ENCODE measurements at places on chromosomes 2 and 18.
A peak's percentile ranks its signal among the peaks of the same experiment; 100 is the strongest.

DNA sequence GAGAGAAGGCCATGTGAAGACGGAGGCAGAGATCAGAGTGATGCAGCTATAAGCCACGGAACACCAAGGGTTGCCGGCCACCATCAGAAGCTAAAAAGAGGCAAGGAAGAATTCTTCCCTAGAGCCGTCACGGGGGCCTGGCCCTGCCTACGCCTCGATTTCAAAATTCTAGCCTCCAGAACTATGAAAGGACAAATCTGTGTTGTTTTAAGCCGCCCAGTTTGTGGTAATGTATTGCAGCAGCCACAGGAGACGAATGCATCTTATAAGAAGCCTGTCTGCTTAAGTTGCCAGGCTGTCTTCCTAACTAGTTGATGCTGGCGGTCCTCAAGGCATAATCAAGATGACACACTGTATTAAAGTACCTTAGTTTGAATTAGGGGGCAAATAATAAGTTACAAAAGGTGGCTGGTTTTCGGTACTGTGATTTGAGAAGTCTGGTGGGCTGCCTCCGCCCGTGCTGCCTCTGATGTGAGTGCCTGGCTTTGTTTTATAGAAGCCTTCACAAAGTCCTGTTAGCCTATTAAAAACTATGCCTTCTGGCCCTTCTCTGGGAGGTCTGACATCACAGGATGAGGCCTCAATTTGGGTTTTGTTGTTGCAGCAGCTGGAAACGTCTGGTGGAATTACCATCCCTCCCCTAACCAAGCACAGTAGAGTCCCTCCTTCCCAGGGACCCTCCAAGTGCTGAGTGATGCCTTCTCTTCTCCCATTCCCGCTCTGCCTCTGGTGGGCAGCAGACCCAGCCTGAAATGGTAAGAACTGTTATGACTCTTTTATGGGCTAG lies 53.6 kb downstream of the SRD5A2 start:
- DNase-seq = no peak

DNA sequence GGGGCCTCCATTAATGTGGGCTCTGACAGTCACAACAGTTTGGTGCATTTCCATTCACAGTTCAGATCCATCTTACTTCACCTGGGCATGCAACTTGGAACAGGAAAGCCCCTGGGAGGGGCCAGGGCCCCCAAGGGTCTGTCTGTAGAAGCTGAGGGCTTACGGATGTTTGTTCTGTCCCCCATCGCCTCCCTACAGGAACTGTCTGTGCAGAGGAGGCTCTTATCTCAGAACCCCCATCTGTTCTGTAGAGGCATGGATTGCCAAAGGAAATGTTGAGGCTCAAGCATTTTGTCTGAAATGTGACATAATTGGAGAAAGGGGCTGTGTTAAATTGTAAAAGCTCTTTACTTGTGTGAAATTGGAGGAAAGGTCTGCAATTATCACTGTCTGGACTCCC lies 334.3 kb downstream of the CLIP4 start:
- DNase-seq = no peak

GRCh38 chr2:26330114-26330549 lies 15.8 kb upstream of the SELENOI start:
- peak; percentile 79 for DNase-seq

DNA sequence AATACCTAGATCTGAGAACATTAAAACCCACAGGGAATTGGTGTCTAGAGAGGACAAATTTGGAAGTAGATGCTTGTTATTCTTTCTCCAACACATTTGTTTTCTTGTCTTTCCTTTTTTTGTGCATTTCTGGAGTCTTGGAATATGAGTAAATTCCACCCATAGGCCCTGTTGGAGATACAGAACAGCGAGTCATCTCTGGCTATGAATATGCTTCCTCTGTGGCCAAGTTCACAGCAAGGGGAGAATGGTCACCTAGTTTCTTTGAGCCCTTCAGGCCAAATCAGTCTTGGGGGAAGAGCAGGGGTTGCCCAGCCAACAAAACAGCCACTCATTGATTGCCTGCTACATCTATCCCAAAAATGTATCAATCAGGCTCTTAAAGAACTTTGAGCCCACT lies 31.3 kb downstream of the SP140L start:
- DNase-seq = no peak

- DNase-seq = no peak
Measured at GRCh38 chr2:197167608-197168314, 142.8 kb downstream of the ANKRD44 start.

- DNase-seq = no peak
Measured at GRCh38 chr2:194182888-194183287, 1474.1 kb upstream of the SLC39A10 start.

- no peak for DNase-seq
Measured at GRCh38 chr2:44743473-44743872, 198.0 kb upstream of the SIX3 start.

- DNase-seq = no peak
Measured at GRCh38 chr2:124985270-124985669, 960.2 kb downstream of the CNTNAP5 start.

DNA sequence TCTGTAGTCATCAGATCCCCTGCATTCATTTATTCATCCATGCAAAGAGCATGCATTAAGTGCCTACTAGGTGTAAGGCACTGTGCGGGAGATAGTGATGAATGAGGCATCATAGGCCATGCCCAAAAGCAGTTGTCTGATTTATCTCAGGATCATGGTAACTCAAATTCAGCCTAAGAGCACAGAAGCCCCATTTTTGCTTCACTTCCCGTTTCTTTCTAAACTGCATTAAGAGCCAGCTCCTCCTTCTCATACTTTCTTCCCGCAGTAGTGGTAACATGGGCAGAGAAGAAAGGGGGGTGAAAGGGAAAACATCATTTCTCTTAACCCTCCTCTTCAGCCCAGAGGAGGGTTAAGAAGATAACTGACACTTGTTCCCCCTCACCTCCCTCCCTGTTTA lies 2.9 kb downstream of the GPR45 start:
- no peak for DNase-seq

DNA sequence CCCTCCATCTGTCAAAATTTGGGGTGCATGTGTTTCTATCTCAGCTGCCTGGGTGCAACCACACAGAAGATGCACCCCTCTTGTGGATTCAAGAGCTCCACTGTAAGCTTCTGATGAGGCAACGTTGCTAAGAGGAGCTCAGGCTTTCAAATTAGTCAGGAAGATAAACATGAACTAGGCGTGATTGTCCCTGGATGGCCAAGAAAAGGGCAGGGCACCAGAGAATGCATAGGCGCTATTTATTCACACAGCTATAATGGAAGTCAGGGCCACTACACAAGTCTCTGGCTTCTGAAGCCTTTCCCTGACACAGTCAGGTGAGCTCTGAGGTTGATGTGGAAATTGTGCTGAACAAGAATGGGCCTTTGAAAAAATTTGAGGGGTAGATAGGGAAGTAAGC lies 1466.0 kb upstream of the CELF4 start:
- DNase-seq = no peak

DNA sequence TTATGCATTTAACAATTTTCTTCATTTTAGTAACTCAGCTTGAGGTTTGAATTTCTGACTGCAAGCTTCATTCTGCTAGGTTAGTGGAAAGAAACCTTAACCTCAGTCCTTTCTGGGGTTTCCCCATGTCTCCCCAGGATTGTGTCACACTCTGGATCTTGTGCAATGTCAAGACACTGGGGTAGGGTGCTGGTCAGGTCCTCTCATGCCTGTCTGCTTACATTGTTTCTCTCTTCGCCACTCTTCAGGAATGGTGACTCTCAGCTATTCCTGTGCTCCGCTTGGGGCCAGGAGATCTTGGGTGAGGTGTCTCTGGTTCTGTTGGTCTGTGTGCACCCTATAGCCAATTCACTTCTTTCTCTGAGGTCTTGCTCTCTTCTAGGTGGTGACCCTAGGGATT lies 23.9 kb downstream of the CTLA4 start:
- DNase-seq = peak; percentile 81

- no peak for DNase-seq
Measured at GRCh38 chr2:179233083-179233490, 31.5 kb downstream of the SESTD1 start.

GRCh38 chr2:201204655-201205514 lies 21.9 kb downstream of the CASP10 start:
- DNase-seq = no peak

- no peak for DNase-seq
Measured at GRCh38 chr2:240377366-240377765, 58.1 kb upstream of the GPC1 start.

- DNase-seq = no peak
Measured at GRCh38 chr2:56130463-56131070, 53.2 kb upstream of the CCDC85A start.

GRCh38 chr2:40558761-40559160 lies 106.9 kb upstream of the SLC8A1 start:
- DNase-seq = no peak

- DNase-seq = no peak
Measured at GRCh38 chr2:218259099-218259961, 1.5 kb upstream of the GPBAR1 start.

- no peak for DNase-seq
Measured at GRCh38 chr2:234109321-234109720, 58.8 kb downstream of the SPP2 start.

GRCh38 chr2:30448308-30448707 lies 1.3 kb downstream of the LCLAT1 start:
- no peak for DNase-seq

DNA sequence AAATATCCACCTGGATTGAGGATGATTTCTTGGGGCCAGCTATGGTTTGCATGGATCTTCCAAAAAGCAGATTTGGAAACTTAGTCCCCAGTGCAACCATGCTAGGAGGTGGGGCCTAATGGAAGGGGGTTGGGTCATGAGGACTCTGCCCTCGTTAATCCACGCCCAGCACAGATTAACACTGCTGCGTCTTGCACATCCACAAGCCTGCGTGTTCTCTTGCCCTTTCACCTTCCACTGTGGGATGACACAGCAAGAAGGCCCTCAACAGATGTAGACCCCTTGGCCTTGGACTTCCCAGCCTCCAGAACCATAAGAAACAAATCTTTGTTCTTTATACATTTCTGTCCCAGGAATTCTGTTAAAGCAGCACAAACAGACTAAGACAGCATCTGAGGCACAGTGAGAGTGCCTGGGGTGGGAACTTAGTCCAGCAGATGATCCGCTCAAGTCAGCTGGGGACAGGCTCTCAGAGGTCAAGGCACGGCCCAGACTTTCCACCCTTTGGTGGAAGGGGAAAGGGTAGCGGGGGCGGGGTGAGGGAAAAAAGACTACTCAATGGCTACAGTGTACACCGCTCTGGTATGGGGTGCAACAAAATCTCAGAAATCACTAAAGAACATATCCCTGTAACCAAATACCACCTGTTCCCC lies 2.4 kb downstream of the RAB17 start:
- no peak for DNase-seq

DNA sequence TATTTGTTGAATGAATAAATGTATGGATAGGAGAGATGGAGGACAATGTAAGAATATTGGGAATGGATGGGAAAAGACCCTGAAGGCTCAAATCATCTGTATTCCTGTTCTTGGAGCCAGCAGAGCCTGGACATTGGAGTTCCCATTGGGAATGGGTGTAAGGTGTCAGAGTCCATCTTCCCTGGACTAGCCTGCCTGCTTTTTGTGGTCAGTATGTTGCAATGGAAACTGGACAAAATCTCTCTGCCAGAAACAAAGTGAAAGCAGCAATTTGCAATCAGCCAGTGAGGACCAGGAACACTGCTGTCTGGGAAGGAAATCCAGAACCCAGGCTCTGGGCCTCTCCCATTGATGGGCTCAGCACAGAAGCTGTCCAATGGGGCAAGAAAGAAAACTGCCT lies 83.5 kb upstream of the SKOR2 start:
- no peak for DNase-seq

Data from T-helper 2 cell treated with Interferon-gamma antibody and Interleukin-4, amounts not matched to agents 5 μg/mL and 100 μg/mL, for 36 hours (primary cell).